Naive thymus-derived CD4-positive, alpha-beta T cell (primary cell): ENCODE measurements at places on chromosomes 5 and 9. TPM values are rescaled to one million over a fixed set of nuclear protein-coding genes. Genes with fewer than 3 reads are reported as not detected.
A peak's percentile ranks its signal among the peaks of the same experiment; 100 is the strongest.

Gene GPRIN1
- not detected for total RNA-seq

Gene GLIPR2
- 8.8 TPM for total RNA-seq

Gene AQP7
- total RNA-seq, result 1.3 TPM

Gene GAPT
- total RNA-seq, result 0.97 TPM

Gene CYSRT1
- 0.46 TPM for total RNA-seq

Gene DIPK1B
- total RNA-seq, result not detected

Gene GFI1B
- not detected in 2 replicates for total RNA-seq

Gene IL3
- total RNA-seq, result not detected

Gene PRR7
- total RNA-seq, result 4.4 and 6.4 TPM in 2 replicates

Gene NSMF
- 57.3 TPM in 2 replicates for total RNA-seq

Gene REEP5
- total RNA-seq, result 30.0 TPM

Gene TPPP
- total RNA-seq, result 0.66 TPM

DNA sequence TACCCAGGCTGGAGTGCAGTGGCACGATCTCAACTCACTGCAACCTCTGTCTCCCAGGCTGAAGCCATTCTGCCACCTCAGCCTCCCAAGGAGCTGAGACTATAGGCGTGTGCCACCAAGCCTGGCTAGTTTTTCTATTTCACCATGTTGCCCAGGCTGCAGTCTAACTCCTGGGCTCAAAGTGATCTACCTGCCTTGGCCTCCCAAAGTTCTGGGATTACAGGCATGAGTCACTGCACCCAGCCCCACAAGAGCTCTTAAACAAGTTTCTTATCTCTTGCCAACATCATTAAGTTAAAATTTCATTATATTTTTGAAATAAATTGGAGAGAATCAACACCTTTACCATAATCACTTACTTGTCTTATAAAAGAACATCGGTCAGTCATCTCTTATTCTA is 280.3 kb downstream of the ARHGEF28 start:
- no peak for DNase-seq

DNA sequence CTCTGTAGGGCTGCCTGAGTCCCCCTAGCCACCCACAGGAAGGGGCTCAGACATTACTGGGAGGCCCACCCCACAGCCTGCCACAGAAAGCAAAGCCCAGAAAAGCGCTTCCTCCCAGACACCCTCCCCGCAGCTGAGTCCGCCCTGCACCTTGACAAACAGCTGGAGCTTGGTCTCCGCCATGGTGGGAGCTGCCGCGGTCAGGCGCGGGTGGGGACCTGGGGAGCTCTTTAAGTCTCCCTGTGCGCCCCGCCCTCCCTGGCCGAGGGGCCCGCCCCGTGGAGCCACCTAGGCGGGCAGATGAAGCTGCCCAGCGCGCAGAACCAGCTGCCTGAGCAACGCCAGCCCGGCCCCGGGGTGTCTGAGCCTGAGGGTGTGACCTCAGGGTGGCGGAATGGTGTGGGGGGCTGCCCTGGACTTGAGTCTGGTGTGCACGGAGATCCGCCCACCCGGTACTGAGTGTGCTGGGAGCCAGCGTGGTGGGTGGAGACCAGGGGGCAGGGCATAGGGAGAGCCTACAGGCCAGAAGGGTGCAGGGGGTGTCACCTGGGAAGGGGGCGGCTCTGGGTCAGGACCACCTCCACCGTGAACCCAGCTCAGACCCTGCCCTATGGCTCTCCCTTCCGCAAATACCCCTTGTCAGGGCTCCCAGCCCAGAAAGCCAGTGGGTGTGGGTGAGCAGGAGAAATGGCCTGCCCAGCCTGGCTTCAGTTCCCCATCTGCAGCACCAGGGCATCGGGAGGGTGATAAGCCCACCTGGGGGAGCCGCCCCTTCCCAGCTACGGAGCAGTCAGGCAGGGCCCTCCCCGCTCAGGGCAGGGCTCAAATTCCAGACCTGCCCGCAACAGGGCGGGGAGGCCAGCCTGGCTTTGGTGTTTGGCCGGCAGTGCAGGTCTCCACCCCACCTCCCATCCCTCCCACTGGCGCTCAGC is at the start of gene CLIC3:
Gene CLIC3 (minus strand): TSS at position 208 of the 932 bp plus-strand sequence. CDS start 25 bp downstream, at position 183.
- DNase-seq, result peak; percentile 36

DNA sequence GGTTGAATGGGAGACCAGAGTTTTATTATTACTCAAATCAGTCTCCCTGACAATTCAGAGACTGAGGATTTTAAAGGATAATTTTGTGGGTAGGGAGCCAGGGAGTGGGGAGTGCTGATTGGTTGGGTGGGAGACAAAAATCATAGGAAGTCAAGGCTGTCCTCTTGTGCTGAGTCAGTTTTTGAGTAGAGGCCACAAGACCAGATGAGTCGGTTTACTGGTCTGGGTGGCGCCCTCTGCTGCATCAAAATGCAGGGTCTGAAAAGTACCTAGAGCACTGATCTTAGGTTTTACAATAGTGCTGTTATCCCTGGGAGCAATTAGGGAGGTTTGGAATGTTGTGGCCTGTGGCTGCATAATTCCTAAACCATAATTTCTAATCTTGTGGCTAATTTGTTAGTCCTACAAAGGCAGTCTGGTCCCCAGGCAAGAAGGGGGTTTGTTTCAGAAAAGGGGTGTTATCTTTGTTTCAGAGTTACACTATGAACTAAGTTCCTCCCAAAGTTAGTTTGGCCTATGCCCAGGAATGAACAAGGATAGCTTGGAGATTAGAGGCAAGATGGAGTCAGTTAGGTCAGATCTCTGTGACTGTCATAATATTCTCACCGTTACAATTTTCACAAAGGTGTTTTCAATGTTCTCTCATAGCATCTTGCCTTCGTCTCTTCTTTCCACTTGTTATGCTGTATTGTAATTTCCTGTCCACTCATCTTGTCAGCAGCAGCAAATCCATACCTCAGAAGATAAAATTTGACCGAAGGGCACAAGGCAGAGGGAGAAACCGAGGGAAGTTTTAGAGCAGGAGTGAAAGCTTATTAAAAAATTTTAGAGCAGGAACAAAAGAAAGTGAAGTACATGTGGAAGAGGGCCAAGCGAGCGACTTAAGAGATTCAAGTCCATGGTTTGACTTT is 59.2 kb upstream of the CLINT1 start:
- peak; percentile 16 for DNase-seq

GRCh38 chr5:150399524-150400211 is 13.0 kb downstream of the CD74 start:
- no peak for DNase-seq

DNA sequence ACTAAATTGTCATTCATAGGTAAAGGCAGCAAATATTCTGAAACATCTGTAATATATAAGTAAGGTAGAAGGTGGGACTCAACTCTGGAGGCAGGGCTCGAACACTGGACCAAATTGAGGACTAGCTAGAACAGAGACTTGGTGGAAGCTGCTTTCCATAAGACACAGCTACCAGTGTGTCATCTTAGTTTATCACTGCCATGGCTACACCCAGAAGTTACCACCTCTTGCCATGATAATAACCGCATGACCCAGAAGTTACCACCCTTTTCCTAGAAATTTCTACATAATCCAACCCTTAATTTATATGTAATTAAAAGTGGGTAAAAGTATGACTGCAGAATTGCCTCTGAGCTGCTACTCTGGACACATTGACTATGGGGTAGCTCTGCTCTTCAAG is 99.7 kb downstream of the STARD4 start:
- no peak for DNase-seq

GRCh38 chr5:93915142-93915553 is 173.7 kb upstream of the POU5F2 start:
- no peak for DNase-seq

DNA sequence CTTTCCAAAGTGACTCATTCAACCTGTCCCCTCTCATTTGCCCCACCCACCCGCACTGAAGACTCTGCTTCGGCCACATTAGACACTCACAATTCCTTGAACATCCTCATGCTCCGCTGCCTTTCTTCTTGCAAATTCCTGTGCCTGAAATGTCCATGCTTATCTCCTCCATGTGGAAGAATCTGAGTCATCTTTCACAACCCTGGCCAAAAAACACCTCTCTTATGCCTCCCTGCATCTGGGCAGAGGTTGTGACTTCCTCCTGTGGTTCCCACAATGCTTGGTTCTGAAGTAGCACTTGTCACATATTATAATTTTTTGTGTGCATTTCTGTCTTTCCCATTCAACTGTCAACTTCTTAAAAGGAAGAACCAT is 238.6 kb downstream of the ENC1 start:
- no peak for DNase-seq

GRCh38 chr9:82504620-82505019 is 516.0 kb downstream of the SPATA31D1 start:
- no peak for DNase-seq

GRCh38 chr5:117027384-117027783 is 452.8 kb upstream of the SEMA6A start:
- DNase-seq, result no peak

DNA sequence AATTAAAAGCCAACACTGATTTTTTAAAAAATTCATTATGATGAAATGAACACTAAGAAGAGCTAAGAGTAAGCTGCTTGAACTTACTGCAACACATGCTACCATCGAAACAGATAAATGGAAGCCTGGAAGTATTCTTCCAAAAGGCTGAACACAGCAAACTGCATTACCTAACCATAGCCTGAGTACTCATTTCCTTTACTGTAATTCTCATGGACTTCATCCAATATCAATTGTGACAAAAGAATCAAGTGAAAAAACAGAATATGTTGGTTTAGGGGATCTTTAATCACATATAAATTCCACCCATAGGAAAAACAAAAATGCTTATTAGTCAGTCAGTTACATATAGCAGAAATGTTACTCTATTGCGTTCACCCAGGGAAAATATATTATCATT is 68.5 kb downstream of the DROSHA start:
- DNase-seq, result no peak

DNA sequence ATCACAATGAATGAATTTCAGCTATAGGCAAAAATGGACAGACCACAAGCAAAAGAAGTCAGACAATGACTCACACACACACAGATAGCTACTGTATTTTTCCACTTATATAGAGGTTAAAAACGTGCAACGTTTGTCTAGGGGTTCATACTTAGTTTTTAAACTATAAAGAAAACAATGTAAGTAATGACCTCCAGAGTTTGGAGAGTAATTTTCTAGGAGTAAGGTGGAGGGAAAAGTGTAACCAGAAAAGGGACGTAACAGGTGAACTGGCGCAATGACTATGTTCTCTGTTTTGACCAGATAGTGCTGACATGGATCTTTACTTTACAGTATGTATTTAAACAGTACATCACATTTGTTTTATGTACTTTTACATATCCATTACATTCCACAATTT is 51.1 kb downstream of the FNIP1 start:
- DNase-seq, result no peak

- no peak for DNase-seq
Measured at GRCh38 chr9:123300554-123300953, 32.2 kb upstream of the STRBP start.

DNA sequence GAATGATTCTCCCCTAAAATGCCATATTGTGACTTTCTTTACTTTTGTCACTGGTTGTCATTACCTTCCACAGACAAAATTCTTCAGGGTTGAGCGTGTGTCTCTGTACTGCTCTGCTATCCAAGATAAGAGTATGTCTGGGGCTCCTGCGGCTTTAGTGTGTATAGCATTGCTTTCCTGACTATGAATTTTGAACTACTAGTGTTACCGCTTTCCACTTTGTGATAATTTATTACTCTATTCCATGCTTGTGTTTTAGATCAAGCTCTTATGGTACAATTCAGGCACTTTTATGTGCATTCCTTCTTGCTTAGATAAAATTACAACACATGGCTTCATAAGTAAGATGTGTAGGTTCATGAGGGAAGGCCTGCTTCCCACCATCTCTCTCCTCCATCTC is 51.5 kb upstream of the MEF2C start:
- DNase-seq, result no peak

DNA sequence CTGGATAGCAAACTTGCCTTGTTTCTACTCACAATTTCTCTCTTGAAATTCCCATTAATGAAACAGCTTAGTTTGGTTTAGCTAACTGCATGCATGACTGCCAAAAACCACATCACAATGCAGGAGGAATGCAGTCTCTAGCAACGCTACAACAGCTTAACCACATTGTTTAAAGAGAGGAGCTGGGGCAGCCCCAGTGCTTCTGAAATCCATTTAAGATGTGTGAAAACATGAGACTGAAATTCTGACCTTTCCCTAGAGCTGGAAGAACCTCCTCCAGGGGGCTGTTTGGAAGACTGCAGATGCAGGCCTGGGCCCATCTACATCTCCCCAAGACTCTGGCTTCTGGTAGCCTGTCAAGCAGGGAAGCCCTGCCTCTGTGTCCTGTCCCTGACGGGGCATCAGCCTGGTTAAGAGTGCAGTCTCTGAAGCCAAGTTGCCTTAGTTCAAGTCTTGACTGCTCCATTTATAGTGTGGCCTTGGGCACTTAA is 157.1 kb downstream of the ZNF462 start:
- DNase-seq, result no peak

DNA sequence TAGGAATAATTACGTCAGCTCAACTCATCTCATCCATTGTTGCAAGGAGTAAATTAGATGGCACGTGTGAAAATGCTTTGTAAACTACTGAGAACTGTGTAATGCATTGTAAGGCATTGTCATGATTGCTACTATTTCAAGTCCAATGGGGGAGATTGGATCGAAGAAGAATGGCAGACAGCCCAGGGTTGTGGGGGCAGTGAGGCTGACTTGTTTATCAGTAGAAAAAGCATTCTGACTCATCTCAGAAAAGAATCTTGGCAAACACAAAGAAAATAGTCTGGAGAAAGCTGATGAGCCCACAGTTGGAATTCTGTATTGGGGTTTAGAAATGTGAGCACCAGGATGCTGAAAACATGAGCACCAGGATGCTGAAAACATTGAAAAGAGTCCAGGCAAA is 28.0 kb upstream of the DAP start:
- DNase-seq, result no peak

DNA sequence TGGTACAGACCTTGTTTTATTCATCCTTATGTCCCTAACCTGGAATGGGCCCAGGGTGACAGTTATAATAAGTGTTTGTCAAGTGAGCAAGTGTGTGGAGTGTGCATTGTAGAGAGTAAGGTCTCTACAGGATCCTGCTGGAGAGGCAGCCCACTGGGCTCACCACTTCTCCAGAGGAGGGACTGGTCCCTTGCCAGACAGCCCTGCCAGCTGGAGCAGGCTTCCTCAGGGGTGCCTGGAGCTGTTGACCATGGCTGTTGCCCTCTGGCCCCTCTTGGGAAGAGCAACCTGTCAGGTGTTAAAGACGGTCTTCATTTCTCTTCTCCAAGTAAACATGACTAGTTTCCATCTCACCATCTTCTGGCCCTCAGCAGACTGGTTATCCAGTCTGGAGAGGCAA is 20.0 kb downstream of the IRF1 start:
- DNase-seq, result no peak

GRCh38 chr5:33753704-33754103 is 138.1 kb downstream of the ADAMTS12 start:
- DNase-seq, result no peak

DNA sequence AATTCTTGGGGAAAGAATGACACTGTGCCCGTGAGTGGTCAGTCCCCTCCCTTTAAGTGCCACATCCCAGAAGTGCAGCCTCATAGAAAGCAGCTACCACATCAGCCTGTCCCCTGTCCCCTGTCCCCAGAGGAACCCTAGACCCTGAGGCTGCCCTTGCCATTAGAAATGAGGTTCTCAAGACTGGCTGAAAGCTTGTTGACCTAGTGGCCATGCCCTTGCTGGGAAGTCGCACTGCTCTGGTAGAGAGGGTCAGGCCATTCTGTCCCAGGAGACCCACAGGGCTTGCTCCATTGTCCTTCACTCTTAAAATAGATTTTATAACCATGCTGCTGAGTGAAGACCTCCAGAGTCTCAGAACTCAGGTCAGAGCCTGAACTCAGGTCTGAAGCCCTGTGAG is 184.5 kb downstream of the RGS3 start:
- no peak for DNase-seq
